Stimulated activated CD8-positive, alpha-beta memory T cell treated with anti-CD3 and anti-CD28 coated beads, Interleukin-4, amount 100 ng/mL, for 4 hours (primary cell): ENCODE measurements at places on chromosomes 2 and 18.

GRCh38 chr2:237952851-237953250 lies 14.0 kb upstream of the UBE2F start:
- DNase-seq, result no peak

GRCh38 chr2:36446294-36446693 lies 90.7 kb downstream of the CRIM1 start:
- no peak for DNase-seq

DNA sequence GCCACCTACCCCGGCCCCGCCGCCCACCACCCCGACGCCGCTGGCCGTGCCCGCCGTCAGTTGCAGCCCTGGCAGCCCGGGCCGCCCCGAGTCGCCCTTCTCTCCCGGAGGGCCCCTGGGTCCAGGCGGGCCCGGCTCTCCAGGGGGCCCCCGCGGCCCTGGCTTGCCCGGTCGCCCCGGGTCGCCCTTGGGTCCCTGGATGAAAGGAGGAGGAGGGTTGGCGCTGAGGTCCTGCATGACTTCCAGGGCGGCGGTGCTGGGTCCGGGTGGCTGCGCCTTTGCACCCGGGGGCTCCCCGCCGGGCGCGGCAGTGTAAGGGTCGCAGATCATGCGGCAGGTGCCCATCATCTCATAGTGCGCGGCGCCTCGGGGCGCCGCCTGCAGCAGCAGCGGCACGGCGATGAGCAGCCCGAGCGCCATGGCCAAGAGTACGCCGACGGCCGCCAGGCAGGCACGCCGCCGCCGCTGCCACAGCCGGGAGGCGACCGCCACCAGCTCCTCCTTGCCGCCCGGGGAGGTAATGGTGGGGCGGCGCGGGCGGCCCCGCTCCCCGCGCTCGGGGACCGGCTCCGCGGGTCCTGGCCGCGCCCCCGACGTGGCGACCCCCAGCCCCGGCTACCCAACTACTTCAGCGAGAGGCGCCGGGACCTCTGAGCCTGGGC lies 570 bp downstream of the C1QL2 start:
- DNase-seq, result no peak

GRCh38 chr2:189982780-189983394 lies 79.6 kb downstream of the MSTN start:
- DNase-seq, result no peak

GRCh38 chr2:11533278-11534070 lies at the start of gene GREB1:
TSS of gene GREB1 (plus strand) at chr2:11534045. CDS start at chr2:11556615, 22,570 bp downstream.
- no peak for DNase-seq

- DNase-seq, result no peak
Observed at GRCh38 chr2:119522671-119523070, 1.6 kb downstream of the SCTR start.

DNA sequence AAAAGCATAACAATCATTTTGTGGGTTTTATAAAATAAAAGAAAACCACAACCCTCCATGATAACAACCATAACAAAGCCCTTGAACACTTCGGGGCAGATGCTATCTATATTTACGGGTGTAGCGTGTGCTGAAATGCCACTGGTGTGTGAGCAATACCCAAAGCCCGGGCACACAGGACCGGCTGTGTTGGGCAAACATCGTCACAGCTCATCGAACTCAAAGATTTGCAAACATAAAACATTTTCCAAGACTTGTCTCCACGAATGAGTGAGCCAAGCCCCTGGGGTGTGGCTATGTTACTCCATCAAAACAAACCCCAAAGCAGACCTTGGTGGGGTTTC lies 290.2 kb downstream of the LPIN1 start:
- DNase-seq, result no peak

DNA sequence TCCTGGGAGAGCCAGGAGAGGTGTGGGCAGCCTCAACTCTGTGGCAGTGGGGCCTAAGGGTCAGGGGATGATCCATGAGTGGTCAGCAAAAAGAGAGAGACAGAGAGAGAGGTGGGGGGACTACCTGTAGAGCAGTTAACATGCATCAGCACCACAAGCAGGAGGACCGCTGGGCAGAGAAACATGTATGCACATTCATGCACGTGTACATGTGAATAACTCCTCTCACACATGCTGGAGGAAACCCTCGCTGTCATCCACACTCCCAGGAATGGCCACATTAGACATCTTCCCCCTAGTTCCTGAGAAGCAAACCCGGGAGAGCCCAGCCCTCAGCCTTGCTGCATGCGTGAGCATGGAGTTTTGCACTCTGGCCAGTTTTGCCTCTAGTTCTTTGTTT lies 166.1 kb downstream of the SMAD7 start:
- no peak for DNase-seq

- DNase-seq, result no peak
Observed at GRCh38 chr18:27136208-27136535, 48.9 kb downstream of the CHST9 start.

DNA sequence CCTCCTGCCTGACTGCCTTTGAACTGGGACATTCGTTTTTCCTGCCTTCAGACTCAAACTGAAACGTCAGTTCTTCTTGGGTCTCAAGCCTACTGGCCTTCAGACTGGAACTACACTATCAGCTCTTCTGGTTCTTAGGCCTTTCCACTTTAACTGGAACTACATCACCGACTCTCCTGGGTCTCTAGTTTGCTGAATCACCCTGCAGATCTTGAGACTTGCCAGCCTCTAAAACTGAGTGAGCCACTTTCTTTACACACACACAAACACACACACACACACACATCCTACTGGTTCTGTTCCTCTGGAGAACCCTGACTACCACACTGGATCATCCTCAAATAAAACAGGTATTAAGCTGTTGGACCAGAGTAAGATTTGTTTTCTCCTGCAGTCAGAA lies 46.7 kb upstream of the ATL2 start:
- DNase-seq, result no peak

GRCh38 chr18:31098878-31099277 lies 3.3 kb downstream of the DSC2 start:
- DNase-seq, result no peak

DNA sequence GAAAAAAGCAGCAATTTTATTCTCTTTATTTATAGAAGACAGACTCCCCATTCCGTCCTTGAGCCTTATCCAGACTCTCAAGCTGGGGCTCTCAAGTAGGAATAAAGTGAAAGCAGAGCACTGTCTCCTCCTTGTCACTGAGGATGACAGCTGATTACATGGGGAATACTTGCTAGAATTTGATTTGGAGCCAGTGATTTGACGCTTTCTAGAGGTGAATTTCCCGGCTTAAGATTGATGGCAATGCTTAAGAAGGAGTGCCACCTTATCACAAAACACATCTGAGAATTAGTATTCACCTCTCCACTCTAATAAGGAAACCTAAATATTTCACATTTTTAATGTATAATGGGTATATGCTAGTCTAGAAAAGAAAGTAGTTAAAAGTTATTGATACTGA lies 135.4 kb upstream of the SLC39A10 start:
- no peak for DNase-seq

DNA sequence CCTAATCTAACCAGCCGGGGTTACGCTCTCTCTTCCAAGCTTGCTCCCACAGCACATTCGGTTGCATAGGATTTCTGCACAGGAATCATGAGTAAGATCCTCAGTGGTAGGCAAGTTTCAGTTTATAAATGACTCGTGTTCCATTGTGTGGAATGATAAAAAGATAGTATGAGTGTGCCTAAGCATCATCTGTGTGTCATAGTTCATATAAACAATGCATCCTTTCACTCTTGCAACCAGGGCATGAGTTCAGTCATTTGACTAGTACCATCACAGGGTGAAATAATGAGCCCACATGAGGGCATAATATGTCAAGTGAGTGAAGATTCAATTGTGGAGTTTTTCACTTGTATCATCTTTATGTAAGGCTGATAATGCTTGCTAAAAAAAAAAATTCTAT lies 417.1 kb upstream of the CDH2 start:
- DNase-seq, result no peak

DNA sequence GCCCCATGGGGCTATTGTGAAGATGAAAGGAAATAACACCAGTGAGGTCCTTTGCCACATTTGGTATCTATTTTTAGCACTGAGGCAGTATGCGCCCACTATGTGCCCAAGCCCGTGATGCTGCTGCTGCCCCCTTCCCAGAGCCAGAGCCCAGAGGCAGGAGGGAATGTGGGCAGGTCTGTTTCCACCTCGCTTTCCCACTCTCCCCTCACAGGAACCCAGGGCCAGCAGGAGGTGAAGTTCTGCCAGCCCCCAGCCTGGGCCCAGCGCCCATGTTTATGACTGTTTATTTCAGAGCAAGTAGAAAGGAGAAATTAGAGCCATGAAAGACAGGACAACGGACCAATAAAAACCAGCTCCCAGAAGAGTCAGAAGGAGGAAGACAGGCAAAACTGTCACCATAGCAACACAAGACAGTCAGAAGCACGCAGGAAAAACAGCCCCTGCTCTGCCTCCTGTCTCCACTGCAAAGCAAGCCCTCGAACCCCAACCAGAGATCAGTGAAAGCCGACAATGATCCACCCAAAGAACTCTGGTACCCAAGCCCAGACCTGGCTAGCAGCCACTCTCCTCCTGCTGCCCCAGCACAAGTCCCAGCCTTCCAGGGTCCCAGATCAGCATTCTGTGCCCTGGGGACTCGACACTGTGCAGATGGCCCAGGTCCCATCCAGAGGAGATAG lies 1.4 kb downstream of the CYRIA start:
- DNase-seq, result no peak

GRCh38 chr18:6591491-6591890 lies 138.0 kb upstream of the ARHGAP28 start:
- DNase-seq, result no peak

DNA sequence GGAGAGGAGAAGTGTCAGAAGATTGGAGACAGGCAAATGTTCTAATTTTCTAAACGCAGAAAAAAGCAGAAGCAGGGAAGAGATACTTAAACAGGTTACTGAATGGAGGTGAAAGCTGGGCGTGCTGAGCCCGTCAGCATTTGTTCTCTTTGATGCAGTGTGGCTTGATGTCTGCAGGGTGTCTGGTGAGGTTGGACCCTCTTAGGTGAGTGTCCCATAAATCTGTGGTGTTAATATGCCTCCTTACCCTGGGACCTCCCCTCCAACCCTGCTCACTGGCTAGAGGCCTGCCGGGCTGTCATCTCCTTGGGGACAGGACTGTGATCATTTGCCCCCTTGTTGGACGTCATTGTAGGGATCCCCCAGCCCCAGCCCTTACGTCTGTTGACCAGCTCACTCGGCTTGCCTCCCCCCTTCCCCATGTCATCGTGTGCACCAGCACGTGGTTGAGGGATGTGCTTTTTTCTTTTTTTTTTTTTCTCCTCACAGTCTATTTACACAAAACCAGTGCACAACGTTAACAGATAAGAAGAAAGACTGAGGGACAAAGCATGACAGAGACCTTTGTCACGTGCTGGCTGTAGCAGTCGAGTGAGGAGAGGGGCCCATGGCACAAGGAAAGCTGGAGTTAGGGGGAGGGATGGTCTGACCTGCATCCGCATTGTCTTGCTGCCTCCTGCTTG lies 56.4 kb downstream of the NCK2 start:
- DNase-seq, result no peak

- DNase-seq, result no peak
Observed at GRCh38 chr2:229048134-229048533, 223.0 kb downstream of the PID1 start.

- no peak for DNase-seq
Observed at GRCh38 chr2:217079165-217079564, 219.3 kb upstream of the TNP1 start.

DNA sequence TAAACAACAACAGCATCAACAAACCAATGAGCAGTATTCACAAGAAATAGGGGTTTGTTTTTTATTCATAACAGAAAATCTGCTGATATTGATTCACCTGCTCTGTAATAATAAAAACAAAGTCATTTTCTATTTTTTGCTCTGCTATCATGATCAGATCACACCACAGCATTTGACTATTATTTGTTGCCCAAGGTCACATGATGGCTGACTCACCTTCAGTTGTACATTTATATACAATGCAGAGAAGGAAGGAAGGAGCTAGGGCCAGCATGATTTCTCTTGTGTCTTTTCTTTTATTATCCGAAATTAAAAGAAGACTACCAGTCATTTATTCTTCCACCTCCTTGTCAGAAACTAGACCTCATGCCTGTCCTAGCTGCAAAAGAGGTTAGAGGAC lies 1427.7 kb upstream of the CELF4 start:
- no peak for DNase-seq

- DNase-seq, result no peak
Observed at GRCh38 chr2:170747921-170748320, 22.3 kb upstream of the ERICH2 start.

- DNase-seq, result no peak
Observed at GRCh38 chr2:24010477-24011249, 778 bp downstream of the MFSD2B start.

DNA sequence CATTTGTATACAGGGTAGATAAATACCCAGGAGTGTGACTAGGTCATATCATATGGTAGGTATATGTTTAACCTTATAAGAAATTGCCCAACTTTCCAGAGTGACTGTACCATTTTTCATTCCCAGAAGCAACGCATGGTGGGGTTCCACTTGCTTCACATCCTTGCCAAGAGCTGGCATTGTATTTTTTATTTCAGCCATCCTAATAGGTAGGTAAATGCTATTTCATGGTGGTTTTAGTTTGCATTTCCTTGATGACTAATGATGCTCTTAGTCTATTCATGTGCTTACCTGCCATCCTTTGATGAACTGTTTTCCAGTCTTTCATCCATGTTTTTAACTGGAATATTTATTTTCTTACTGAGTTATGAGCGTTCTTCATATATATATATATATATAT lies 51.9 kb downstream of the MAP4K3 start:
- no peak for DNase-seq

DNA sequence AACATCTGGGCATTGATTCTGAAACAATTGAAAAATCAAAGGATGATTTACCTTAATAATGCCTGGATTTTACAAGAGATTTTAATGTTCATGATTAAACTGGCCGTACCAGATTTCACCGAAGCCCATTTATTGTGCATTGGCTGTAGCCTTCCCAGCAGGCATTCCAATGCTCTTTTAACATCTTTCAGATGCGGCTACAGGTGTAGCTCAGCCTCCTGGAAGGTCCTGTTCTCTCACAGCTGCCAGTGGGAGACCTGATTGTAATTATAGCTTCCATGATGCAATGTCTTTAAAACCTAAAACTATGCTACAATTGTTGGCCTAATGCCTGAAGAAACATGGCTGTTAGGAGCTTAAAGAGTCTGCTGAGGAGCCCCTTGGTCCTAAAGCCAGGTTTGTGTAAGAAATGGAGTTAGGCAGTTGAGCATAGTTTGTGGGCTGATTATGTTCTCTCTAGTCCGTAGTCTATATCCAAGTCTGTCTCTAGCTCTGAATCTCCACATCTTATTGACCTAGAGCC lies 147.4 kb downstream of the CERS6 start:
- DNase-seq, result no peak

GRCh38 chr2:237561221-237561620 lies 5.2 kb upstream of the PRLH start:
- no peak for DNase-seq

GRCh38 chr2:161357097-161357496 lies 48.9 kb downstream of the PSMD14 start:
- no peak for DNase-seq
